ENCODE measurements at places on chromosomes 7 and 10.

DNA sequence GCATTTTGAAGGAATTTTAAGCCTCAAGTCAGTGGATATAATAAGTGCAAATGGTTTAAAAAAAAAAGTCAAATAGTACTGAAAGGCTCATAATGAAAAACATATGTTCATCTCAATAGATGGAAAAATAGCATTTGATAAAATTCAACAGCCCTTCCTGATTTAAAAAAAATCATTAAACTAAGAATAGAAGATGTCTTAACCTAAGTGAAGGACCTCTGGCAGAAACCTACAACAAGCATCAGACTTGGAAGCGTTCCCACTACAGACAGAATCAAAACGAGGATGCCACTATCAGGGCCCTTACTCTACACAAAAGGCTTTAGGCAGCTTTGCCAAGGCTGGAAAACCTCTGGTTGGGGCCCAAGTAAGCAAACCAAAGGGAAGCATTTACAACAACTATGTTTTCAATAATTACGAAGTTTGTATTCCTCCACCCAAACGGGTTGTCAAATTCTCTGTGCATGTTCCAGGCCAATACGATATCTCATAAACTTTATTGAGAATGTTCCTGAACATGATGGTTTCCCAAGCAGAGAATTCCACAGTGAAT, 45.1 kb downstream of the CYTH3 start:
- DNase-seq, result no peak

- peak; percentile 55 for DNase-seq
These were observed 77.9 kb downstream of the CCNY start for GRCh38 chr10:35413985-35414861.

DNA sequence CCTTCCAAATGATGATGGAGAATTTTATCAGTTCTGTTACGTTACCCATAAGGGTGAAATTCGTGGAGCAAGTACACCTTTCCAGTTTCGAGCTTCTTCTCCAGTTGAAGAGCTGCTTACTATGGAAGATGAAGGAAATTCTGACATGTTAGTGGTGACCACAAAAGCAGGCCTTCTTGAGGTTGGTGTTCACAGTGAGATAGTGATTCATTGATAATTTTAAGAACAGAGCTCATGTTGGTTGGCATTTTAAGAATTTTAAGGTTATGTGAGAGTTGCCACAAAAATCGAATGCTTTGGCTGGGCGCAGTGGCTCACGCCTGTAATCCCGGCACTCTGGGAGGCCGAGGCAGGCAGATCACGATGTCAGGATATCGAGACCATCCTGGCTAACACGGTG, 25.9 kb downstream of the TAX1BP1 start:
- no peak for DNase-seq

- peak; percentile 49 for DNase-seq
These were observed 292.5 kb downstream of the CCDC3 start for GRCh38 chr10:12709000-12709401.

DNA sequence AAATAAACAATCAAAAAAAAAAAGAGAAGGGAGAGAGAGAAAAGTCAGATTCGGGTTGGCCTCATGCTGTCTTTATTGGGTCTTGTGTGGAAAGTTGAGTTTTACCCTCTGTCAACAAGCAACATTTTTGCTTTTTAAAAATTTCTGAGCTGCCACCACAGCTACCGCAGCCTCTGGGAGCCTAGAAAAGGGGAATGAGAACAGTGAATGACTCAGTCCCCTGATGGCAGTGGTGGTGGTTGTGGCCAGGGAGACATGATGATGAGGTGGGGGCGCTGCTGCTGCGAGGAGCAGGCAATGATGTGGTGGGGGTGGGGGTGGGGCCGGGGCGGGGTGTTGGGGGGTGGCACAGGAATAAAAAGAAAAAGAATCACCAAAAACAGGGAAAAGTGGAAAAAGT, 20.0 kb upstream of the CREB3L2 start:
- DNase-seq, result no peak

DNA sequence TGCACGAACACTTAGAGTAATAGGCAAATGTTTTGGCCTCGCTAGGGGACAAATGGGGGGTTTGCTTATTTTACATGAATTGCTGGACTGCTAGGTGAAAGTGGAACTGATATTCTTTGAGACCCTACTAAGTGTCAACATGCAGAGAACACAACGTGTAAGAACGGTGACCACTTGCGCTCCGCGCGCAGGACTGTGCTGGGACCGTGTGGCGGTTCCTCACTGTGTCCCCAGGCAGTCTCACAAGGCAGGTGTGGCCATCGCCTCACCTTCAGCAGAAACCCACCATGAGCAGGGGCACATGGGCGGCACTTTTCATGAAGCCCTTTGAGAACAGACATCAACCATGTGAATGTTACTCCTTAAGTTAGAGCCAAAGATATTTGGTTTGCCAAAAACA, 27.2 kb downstream of the PTPRN2 start:
- no peak for DNase-seq

DNA sequence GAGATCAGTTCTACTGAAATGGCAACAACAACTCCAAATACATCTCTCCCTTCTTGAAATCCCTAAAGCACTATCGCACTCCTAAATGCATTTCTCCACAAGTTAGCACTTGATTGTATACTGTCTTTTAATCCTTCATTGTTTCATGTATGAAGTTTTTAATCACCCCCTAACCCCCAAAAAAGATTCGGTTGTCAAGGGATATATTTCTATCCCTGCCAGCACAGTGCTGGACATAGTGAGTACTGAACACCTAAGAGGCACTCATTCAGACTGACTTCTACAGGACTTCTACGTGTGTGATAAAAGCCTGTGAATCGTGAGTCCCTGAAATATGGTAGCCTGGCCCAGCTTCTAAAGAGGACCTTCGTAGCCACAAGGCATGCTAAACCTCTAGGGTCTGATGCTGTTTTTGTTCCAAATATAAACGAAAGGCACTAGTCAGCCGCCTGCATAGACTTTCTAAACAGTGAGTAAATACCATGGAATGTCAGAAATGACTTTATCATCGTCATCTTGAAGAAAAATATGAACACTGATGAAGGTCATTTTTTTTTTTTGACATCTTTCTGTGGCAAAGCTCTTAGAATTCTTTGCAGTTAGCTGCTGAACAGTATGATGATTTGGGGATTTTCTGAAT, 14.6 kb upstream of the ZSCAN21 start:
- peak; percentile 95 for DNase-seq

GRCh38 chr7:122301858-122302760, 2.4 kb downstream of the FEZF1 start:
- DNase-seq, result no peak

DNA sequence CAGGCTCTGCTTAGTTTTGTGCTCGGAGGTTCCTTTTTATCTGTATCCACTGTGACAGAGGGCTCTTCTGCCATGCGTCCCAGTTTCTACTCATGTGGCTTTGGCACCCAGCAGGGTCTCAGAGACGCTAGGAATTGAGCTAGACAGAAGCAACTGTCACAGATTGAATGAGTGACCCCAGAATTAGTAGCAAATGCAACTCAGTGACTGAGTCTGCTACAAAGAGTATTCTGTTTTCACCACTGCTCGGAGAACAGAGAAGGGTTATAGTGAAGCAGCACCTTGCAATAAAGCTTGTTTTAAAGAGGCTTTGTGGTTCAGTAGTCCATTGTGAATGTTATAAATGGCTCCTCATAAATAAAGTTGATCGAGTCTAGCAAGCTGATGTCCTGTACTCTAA, 113.2 kb downstream of the DNAH11 start:
- no peak for DNase-seq

DNA sequence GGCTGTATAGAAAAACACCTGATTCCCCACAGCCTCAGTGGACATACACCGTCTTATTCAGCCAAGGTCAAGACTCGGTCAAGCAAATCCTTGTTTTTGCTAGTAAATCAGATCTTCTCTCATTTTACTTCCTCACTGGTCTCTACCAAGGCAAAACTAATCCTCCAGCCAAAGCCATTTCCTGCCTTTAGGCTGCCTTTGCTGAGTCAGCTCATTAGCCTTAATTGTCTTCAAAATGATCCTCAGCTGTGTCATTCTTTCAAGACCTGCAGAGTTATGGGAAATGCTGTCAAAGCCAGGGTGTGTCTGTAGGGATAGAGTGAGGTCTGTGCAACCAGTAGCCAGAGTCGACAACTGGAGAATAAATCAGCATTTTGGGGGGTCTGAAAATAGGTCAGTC, 107.2 kb upstream of the FAM180A start:
- peak; percentile 48 for DNase-seq

DNA sequence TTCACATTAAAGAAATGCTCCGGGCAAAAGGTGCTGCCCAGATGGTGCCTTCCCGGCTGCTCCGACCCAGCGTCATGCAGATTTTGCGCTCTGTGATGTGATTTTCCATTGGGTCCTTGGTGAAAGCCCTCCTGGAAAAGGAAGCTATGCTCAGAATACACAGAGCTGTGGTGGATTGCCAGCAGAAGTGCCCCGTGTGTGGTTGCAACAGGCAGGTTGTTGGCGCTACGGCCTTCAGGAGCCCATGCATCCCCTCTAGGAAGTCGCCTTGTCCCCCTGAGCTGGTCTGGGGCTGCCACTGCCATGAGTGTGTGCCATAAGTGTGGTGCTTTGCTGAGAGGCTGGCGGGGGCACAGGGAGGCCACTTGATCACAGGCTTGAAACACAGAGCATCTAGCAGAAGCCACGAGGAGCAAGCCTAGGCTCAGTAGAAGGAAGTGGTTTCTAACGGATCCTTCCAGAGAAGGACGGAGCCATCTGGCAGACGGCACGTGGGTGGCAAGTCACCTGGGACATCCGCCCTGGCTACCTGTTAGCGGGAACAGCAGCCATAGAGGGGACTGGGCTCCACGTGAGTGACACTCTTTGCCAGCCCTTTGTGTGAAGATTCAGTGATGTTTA, 210.9 kb downstream of the CUX1 start:
- DNase-seq, result no peak

GRCh38 chr7:131292141-131292905, 35.4 kb upstream of the MKLN1 start:
- no peak for DNase-seq

DNA sequence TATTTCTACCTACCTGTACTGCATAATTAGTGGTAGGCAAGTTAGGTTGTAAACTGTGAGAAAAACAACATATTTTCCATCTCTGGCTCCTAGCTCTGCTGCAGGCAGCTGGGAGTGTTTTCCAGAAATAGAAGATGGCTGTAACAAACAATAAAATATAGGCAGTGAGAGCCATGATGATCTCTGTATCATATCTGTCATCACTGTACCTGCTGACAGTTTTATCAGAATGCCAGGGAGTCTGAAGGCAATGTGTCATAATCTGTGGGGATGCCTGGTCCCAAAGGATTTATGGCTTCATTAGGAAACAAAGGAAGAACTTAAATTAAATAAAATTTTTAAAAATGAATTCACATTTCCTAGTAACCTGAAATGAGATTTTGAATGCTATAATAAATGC, 160.9 kb upstream of the SMIM30 start:
- no peak for DNase-seq

GRCh38 chr10:110421512-110422138, 76.1 kb upstream of the DUSP5 start:
- DNase-seq, result no peak

- no peak for DNase-seq
These were observed 8.4 kb upstream of the SEPTIN7 start for GRCh38 chr7:35792472-35792871.

- no peak for DNase-seq
These were observed 96.8 kb downstream of the COL13A1 start for GRCh38 chr10:69898524-69898923.

DNA sequence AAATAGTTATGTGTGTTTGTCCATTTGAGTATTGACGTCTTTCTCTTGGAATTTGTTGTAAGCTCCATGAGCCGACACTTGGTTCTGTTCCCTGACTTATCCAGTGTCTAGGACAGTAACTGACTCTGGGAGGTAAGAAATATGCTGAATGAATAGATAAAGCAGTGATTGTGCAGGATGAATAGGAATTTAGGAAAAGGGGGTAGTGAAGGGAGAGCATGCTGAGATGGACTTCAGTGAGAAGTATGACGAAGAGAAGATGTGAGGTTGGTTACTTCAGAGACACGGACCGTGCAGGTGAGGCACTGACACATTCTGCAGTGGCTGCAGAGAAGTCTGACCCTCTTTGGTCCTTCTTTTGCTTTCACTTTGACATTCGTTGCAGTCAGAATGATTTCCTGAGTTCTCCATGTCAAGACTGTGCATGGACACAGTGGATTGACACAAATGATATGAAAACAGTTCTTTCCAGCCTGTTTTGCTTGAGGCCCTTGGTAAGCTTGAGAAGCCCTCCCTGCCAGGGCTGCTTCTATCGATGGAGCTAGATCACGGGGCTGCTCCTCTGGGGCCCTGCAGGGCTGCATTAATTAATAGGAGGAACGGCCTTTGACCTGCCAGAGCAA, 261.5 kb upstream of the SORCS1 start:
- no peak for DNase-seq

- peak; percentile 82 for DNase-seq
These were observed 216.3 kb downstream of the GFRA1 start for GRCh38 chr10:116056445-116057293.

GRCh38 chr10:94316560-94316959, 46.2 kb downstream of the NOC3L start:
- DNase-seq, result peak; percentile 23

DNA sequence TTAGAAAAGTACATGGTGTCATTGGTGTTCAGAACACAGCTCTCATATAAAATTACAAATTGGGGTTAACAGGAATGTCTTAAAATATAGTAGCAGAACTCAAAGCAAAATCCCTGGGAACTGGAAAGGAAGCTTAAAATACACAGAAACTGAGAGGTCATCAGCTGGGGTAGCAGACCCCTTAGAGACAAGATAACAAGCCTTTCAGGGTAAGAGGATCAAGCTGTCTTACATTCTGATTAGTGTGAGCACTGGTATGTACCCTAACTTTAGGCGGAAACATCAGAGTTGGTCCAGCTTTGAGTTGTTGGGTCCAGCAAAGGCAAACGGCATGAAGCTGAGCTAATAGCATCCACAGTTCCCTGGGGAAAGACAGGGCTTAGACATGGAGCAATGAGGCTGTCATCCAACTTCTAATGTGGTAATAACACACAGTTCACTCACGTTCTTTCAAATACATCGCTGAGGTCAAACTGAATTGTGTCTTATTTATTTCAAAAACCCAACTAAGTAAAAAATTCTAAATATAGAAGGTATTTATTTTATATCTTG, 32.6 kb downstream of the ARHGAP21 start:
- peak; percentile 57 for DNase-seq

DNA sequence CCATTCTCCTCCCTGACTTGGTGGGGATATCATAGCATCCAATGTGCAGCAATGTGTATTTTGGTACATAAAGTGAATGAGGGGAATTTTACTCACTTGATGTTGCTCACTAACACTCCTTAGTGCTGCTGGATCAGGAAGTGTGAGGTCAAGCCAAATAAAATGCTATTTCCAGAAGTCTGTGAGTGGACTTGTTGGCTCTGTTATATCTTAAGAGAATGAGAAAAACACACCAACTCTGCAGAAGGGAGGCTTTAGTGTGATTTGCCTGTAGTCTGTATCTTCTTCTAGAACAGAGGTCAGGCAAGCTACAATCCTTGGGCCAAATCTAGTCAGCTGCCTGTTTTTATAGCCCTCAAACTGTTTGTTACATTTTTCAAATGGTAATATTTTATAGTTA, 154.3 kb downstream of the POLR1F start:
- DNase-seq, result no peak

GRCh38 chr7:112437072-112437471, 13.2 kb upstream of the IFRD1 start:
- DNase-seq, result peak; percentile 71

- no peak for DNase-seq
These were observed 201.6 kb downstream of the SH2D4B start for GRCh38 chr10:80739328-80739727.

GRCh38 chr10:123470336-123470921, 195.7 kb upstream of the GPR26 start:
- DNase-seq, result no peak
